GM23338 (cell line): ENCODE measurements at places on chromosomes 7 and 10. TPM values are rescaled to one million over a fixed set of nuclear protein-coding genes. Genes with fewer than 3 reads are reported as not detected.

The TUBB8 gene
- 0.40 and 1.0 TPM in 2 replicates for polyA plus RNA-seq

The BLNK gene
- polyA plus RNA-seq, result 0.11 and 0.40 TPM in 2 replicates

The OPN4 gene
- not detected in 2 replicates for polyA plus RNA-seq

The EN2 gene
- not detected in 2 replicates for polyA plus RNA-seq

The PTPRN2 gene
- polyA plus RNA-seq, result 0.87 and 1.4 TPM in 2 replicates

The TACC2 gene
- 25.8 and 30.8 TPM in 2 replicates for polyA plus RNA-seq

The TWIST1 gene
- 0.24 and 0.35 TPM in 2 replicates for polyA plus RNA-seq

The GDF10 gene
- polyA plus RNA-seq, result not detected in 2 replicates

The GATA3 gene
- 0.23 and 0.33 TPM in 2 replicates for polyA plus RNA-seq

The TAS2R4 gene
- polyA plus RNA-seq, result 0.77 and 1.2 TPM in 2 replicates

The SFTPA2 gene
- not detected in 2 replicates for polyA plus RNA-seq

The CTBP2 gene
- 133 and 138 TPM in 2 replicates for polyA plus RNA-seq

The INTS15 gene
- polyA plus RNA-seq, result 7.0 and 8.1 TPM in 2 replicates

The MLXIPL gene
- polyA plus RNA-seq, result 13.1 and 13.7 TPM in 2 replicates

The LEP gene
- not detected in 2 replicates for polyA plus RNA-seq

The SH2D4B gene
- polyA plus RNA-seq, result 0.08 TPM in 1 of 2 replicates, not detected in the other

The GIMAP2 gene
- not detected in 2 replicates for polyA plus RNA-seq

The LRGUK gene
- polyA plus RNA-seq, result 2.4 and 2.6 TPM in 2 replicates

The CYP3A5 gene
- polyA plus RNA-seq, result 1.1 and 1.2 TPM in 2 replicates

The CCL24 gene
- not detected in 2 replicates for polyA plus RNA-seq

The CASP7 gene
- polyA plus RNA-seq, result 2.1 and 2.5 TPM in 2 replicates

The HABP2 gene
- not detected in 2 replicates for polyA plus RNA-seq

The FAM221A gene
- polyA plus RNA-seq, result 31.9 and 35.7 TPM in 2 replicates

The OGA gene
- 68.1 and 68.4 TPM in 2 replicates for polyA plus RNA-seq

The DNA2 gene
- 19.7 and 25.6 TPM in 2 replicates for polyA plus RNA-seq

The ZNF32 gene
- 26.1 and 26.7 TPM in 2 replicates for polyA plus RNA-seq

The GPR26 gene
- polyA plus RNA-seq, result 0.06 TPM in 1 of 2 replicates, not detected in the other

The ZNF438 gene
- 0.91 and 1.6 TPM in 2 replicates for polyA plus RNA-seq

The GFRA1 gene
- polyA plus RNA-seq, result 1.2 and 1.4 TPM in 2 replicates

The ABLIM1 gene
- polyA plus RNA-seq, result 18.5 and 21.9 TPM in 2 replicates

The NEURL1 gene
- polyA plus RNA-seq, result 0.71 and 0.82 TPM in 2 replicates

The TAS2R16 gene
- polyA plus RNA-seq, result not detected in 2 replicates

The OR2A42 gene
- polyA plus RNA-seq, result 1.8 and 2.1 TPM in 2 replicates

The PKD2L1 gene
- not detected in 2 replicates for polyA plus RNA-seq

The GCK gene
- 6.1 and 7.7 TPM in 2 replicates for polyA plus RNA-seq

The FAM107B gene
- 11.0 and 16.0 TPM in 2 replicates for polyA plus RNA-seq

The TMEM236 gene
- 0.03 and 0.05 TPM in 2 replicates for polyA plus RNA-seq

The NSUN5 gene
- polyA plus RNA-seq, result 59.5 and 65.6 TPM in 2 replicates

The DGKI gene
- polyA plus RNA-seq, result 0.16 and 0.40 TPM in 2 replicates

The CRTAC1 gene
- 0.47 and 0.63 TPM in 2 replicates for polyA plus RNA-seq

The TRPV5 gene
- not detected in 2 replicates for polyA plus RNA-seq

The IRF5 gene
- 0.37 and 1.9 TPM in 2 replicates for polyA plus RNA-seq

The CLEC2L gene
- 0.21 TPM in 1 of 2 replicates, not detected in the other for polyA plus RNA-seq

The ANKRD1 gene
- polyA plus RNA-seq, result 0.10 TPM in 1 of 2 replicates, not detected in the other

The ANLN gene
- 21.6 and 26.9 TPM in 2 replicates for polyA plus RNA-seq

The RNF32 gene
- polyA plus RNA-seq, result 2.0 and 2.2 TPM in 2 replicates

The UCMA gene
- polyA plus RNA-seq, result 16.7 and 18.7 TPM in 2 replicates

The FHIP2A gene
- 6.1 and 6.7 TPM in 2 replicates for polyA plus RNA-seq

The LRRD1 gene
- 0.11 TPM in 1 of 2 replicates, not detected in the other for polyA plus RNA-seq

The SPDYE2 gene
- polyA plus RNA-seq, result 0.79 and 1.0 TPM in 2 replicates

The POLR3A gene
- polyA plus RNA-seq, result 10.5 and 11.6 TPM in 2 replicates

The GIMAP1 gene
- not detected in 2 replicates for polyA plus RNA-seq

The ATRNL1 gene
- 3.6 and 4.8 TPM in 2 replicates for polyA plus RNA-seq
